ENCODE measurements at places on chromosomes 1 and 21. TPM values are rescaled to one million over a fixed set of nuclear protein-coding genes. Genes with fewer than 3 reads are reported as not detected.

The SELE gene
- 3.1 TPM for total RNA-seq

- DNase-seq = no peak
These were observed 18.8 kb downstream of the ENTREP3 start for GRCh38 chr1:155236451-155236850.

DNA sequence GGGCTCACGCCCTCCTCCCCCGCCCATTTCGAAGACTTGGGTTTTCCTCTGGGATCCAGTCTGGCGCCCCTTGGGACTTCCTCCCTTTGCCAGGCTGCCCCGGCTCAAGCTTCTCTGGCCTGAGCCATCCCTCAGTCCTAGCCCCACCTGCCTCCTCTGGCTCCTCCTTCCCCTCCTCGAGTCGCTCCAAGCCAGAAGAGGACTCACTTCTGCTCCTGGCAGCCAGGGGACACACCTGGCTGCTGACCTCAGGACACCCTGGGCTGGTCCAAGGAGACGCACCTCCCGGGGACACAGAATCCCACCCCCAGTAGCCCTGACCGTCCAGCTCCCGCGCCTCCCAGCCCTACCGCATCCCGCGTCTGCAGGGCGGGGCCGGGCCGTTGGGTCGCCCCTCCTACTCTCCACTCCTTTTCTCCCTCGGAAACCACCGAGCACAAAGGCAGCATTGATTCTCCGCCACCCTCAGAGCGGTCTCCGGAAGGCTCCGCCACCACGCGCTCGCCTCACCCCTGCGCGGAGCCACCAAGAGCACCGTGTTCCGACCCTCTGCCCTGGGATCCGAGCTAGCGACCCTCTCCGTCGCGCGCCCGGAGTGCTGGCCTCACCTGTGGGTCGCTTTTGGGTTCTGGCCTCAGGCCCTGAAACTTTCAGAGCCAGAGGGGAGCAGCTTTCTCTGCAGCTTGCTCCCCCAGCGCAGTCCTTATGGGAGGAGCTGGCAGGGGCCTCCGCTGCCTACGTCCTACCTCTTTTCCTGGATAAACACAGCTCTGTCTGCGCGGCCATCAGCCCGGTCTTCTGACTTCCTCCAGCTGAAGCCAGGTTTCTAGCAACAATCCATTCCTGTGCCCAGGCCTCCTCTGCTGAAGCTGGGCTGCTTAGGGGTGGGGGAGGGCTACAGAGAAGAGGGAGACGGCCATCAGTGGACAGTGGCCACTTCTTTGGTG, at the start of gene C2CD4D:
Gene C2CD4D, minus strand, starts transcription at position 364 of the 947 bp plus-strand sequence. CDS start 831 bp downstream, outside the sequence.
- DNase-seq = peak; percentile 75

The BLACAT1 gene
- not detected for total RNA-seq

DNA sequence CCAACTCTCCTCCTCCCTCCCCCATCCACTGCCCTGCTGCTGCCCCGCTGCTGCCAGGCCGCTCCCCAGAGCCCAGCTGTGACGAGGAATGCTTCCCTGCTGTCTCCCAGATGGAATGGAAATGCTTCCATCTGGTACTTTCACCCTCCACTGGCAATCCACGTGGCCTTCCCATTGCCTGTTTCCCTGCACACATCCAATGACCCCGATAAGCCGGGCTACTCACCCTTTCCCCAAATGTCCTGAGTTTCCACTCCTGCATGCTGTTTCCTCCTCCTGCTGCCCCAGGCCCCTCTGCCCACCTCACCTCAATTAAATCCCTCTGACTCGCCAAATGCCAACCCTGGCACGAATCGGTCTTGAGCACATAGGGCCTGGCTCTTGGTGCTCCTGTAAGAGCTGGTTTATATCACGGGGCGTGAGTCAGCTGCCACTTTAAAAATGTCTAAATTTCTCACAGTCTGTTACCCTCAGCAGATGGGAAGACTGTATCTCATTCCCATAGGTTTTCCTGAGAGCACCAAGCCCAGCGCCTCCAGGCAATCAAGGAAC, 36.4 kb downstream of the MRAP start:
- DNase-seq = no peak

The RNU1-4 gene
- total RNA-seq = under 0.01 TPM

GRCh38 chr1:161440312-161440894, 64.9 kb upstream of the FCGR2A start:
- no peak for DNase-seq
